GM23248 (cell line): ENCODE measurements at places on chromosomes 6 and 20. TPM values are rescaled to one million over a fixed set of nuclear protein-coding genes. Genes with fewer than 3 reads are reported as not detected.

The SGK2 gene
- polyA plus RNA-seq = not detected in 2 replicates

The TMC2 gene
- not detected in 2 replicates for polyA plus RNA-seq

The AAR2 gene
- polyA plus RNA-seq = 35.4 and 36.9 TPM in 2 replicates

The MAFB gene
- polyA plus RNA-seq = 3.8 and 4.4 TPM in 2 replicates

GRCh38 chr6:166097914-166098522 is 69.6 kb downstream of the TBXT start:
- DNase-seq = peak; percentile 83

GRCh38 chr6:157491571-157492232 is 110.7 kb downstream of the ZDHHC14 start:
- DNase-seq = no peak

- DNase-seq = no peak
Observed at GRCh38 chr6:117513778-117514365, 31.4 kb downstream of the DCBLD1 start.

DNA sequence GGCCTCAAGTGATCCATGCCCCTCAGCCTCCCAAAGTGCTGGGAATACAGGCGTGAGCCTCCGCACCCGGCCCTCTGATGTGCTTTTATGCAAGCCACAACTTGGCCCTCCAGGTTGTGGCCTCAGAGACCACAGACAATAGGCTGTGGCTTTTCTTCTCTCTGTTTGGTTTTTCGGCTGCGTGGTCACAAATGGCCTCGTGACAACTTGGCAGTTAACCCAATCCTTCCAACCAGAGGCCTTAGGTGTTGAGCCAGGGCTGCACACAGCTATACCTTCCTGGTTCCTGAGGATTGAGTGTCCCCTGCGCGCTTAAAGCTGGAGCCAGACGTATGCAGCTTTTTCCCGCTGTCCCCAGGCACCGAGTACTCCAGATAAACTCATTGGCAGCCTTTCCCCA is 6.3 kb upstream of the TGM3 start:
- DNase-seq = no peak
